ENCODE measurements at places on chromosomes 16 and 17.

DNA sequence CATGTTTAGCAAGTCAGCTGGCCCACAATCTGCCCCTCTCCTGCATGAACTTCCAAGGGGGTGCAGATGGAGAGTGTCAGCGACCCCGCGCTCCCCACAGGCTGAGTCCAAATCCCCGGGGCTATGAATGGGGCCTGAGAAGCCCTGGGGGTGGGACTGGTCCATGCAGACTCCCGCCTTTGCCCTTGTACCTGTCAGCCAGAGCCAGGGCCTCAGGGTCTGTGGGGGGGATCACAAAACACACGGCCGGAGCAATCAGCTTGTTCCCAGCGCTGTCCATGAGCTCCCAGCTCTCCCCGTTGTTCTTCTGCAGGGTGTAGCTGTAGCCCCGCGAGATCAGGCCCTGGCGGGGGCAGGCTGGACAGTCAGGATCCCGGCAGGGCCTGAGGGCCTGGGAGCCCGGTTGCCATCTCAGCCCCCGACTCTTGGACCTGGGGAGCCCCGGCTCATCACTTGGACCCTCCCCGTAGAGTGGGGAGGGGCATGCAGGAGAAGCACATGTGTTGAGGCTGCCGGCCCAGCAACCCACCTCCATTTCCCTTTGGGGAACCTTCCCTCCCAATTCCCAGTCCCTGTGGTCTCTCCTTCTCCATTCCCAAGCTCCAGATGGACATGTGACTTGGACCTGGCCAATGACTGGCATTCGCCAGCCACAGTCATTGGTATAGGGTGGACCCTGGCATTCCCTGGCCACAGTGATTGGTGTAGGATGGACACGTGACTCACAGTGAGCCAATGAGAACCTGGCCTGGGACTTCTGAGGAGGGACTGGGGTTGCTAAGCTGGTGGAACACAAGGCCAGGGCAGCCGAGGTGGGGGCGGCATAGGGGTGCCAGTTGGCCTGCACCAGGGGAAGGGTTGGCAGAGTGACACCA, 42.4 kb downstream of the PPL start:
- no peak for DNase-seq

- DNase-seq, result no peak
Observed at GRCh38 chr16:84732674-84733352, 33.0 kb downstream of the USP10 start.

DNA sequence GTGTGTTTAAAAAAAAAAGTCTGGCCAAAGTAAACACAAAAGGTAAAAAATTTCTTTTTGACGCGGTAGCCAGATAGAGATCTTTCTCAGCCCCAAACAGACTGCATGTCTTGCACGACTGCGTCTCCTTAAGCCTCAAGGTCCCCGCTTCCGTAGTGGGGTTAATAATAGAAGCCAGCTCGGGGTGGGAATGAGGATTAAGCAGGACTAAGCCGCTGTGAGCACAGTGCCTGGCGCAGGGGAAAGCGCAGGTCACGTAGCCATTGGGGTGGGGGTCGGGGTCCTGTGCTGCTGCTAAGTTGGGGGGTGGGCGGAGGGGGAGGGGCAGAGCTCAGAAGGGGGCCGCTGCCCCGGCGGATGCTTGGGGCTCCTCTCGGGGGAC, 521 bp downstream of the GGA2 start:
- no peak for DNase-seq

DNA sequence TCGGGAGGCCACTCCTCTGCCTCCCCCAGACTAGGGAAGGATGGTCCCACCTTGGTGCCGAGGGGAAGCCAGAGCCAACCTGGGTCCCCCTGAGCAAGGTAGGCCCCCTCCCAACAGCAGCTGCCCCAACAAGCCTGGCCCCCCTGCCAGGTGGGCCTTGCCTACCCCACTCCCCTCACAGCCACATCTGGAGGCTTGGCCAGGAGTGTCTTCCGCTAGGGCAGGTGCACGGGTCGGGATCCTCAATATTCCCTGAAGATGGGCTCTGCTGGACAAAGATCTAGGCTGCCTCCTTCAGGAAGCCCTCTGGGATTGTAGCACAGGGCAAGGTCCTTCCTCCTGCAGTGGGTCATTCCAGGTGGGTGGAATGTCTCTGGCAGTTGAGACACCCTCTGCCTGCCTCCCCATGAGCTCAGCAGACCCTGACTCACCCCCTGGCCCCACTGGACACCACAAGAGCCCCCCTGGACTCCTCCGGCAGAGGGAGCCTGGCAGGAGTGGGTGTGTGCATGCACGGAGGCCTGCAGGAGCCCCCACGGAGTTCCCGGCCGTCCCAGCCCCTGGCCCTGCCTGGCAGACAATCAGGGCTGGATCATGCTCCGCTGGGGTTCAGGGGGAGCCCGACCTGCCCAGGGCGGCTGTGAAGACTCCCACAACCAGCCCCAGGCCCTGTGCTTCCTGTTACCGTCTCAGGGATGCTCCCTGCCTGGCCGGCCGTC, 435 bp downstream of the C1QTNF8 start:
- no peak for DNase-seq

- no peak for DNase-seq
Observed at GRCh38 chr16:22685459-22685830, 128.5 kb upstream of the HS3ST2 start.

DNA sequence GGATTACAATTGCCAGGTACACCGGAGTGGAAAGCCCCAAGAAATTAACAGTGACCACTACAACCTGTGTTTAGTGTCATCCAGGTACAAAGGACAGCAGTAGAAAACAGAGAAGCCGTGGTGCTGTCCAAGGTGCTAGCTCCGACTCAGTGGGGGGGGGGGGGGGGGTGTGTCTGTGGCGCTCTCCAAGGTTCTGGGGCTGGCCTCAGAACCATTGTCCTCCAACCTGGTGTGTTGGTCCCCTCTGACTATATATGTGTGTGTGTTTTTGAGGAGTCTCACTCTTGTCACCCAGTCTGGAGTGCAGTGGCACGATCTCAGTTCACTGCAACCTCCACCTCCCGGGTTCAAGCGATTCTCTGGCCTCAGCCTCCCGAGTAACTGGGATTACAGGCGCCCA, 5.8 kb upstream of the ZNF23 start:
- no peak for DNase-seq

GRCh38 chr16:80500961-80501525, 39.8 kb upstream of the DYNLRB2 start:
- no peak for DNase-seq

DNA sequence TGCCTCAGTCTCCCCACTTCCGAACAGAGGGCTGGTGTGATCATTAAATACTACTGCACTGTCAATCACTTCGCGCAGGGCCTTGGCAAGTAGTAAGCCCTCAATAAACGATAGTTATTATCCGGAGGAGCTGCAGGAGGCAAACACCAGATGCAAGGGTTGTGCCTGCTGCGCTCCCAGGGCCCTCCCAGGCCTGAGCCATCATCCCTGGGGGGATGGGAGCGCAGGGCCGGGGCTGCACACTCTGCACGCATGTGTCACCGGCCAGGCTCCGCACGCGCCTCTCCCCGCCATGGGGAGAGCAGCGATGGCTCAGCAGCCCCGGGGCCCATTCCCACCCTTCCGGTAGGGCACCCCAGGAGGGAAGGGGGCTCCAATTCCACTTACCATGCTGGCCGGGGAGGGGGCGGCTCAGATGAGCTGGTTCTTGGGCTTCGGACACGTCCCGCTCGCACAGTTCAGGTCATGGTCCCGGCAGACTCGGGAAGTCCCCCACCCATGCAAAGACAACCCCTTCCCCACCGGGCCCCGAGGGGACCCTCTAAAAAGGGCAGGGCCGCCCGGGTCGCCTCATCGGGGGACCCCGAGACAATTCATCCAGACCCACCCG, 681 bp downstream of the XPO6 start:
- peak; percentile 13 for DNase-seq

DNA sequence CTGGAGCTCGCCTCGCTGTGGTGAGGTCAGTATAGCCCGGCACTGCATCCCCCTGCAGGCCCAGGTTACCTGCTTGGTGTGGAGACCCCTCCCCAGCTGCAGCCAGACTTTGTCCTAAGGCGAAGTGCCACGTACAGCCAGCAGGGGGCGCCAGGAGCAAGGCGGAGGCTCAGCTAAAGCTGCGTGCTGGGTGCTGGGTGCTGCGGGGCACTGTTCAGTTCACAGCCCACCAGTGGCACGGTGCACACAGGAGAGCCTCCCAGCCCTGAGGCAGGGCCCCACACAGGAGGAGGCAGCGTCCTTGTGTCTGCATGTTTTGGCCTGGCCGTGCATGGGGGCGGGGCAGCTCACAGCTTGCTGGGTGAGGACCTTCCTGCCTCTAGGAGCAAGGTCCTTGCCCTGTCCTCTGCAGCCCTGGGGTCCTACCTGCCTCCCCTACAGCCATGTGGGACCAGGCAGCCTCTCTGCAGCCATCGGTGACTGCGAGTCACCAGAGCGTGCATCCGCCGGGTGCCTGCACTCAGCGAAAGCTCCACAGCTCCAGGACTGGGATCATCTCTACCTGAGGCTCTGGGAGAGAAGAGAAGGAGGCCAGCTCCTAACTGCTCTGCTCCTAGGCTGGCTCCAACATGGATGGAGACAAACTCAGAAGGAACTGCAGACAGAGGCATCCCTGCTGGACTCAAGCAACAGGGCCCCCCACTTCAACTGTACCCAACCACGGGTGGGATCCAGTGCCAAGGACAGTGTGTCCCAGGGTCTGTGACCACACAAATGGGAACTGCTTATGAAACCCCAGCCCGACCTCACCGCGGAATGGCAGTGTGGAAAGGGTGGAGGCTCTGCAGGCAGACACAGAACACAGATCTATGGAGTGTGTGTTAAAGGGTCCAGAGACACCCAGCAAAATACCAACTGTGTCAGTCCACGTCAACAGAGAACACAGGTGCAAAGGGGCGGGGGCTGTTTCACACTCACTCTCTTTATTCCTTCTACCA, 19.0 kb downstream of the SLC7A5 start:
- DNase-seq, result peak; percentile 22

- no peak for DNase-seq
Observed at GRCh38 chr17:62965174-62965685, 805 bp upstream of the TANC2 start.

DNA sequence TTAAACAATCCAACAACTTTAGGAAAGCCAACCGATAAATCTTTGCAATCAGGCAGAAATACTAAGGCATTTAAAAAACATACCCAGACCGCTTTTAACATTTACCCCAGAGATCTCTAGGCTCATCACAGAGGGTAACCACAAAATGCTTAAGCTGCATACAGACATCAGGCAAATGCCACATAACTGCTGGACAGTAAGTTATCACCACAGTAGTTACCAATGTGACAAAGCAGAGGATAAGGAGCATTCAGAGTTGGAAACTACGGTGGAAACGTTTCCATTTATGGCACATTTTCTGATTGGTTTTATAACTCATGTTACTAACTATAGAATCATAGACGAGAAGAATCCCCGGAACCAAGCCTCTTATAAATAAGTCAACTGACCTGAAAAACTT, 77.5 kb downstream of the KANSL1 start:
- no peak for DNase-seq

DNA sequence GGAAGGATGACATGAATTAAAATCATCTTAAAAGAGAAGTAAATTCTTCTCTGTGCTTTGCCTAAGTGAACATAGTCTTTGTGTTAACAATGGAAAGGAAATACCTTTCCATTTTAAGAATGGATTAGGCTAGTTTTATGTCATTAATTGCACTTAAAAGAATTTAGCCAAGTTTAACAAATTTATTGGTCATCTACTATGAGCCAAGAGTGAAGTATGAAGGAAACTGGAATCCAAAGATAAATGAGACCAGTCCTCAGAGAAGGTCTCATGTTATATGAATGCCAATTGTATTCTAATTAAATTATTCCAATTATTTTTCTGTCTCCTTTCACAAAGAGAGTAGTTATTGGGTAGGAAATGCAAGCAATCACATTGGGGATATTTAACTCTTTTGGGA, 741.3 kb upstream of the SOX9 start:
- no peak for DNase-seq

- no peak for DNase-seq
Observed at GRCh38 chr17:41403404-41404023, 6.1 kb upstream of the KRT31 start.

GRCh38 chr17:82087961-82088837, 9.8 kb downstream of the FASN start:
- no peak for DNase-seq

- no peak for DNase-seq
Observed at GRCh38 chr16:15735610-15736009, 85.6 kb downstream of the NDE1 start.

DNA sequence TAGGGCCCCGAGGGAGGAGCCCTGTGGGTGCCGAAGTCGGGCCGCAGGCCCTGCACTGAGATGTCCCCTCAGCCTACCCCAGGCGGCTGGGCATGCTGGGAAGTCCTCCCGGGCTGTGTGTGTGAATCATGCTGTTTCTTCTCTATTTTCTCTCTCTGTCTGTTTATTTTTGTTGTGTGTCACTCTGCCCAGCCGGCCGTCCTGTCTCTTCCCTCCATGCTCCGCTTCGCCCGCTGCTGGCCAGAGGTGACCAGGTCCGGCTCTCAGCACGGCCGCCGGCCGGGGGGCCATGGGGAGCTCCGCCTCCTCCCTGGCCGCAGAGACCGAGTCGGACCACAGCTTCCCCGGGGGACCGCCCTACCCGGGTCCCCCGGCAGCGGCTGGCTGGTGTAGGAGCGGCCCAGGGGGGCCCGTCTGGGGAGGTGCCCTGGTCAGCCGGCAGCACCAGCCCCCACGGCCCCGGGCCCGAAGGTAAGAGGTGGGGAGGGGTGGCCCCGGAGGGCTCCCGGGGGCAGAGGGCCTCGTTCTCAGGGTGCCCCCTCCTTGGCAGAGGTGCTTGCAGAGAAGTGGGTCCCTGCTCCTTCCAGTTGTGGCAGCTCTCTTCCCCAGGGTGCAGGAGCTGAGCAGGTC, 12.5 kb downstream of the CAPN15 start:
- no peak for DNase-seq

DNA sequence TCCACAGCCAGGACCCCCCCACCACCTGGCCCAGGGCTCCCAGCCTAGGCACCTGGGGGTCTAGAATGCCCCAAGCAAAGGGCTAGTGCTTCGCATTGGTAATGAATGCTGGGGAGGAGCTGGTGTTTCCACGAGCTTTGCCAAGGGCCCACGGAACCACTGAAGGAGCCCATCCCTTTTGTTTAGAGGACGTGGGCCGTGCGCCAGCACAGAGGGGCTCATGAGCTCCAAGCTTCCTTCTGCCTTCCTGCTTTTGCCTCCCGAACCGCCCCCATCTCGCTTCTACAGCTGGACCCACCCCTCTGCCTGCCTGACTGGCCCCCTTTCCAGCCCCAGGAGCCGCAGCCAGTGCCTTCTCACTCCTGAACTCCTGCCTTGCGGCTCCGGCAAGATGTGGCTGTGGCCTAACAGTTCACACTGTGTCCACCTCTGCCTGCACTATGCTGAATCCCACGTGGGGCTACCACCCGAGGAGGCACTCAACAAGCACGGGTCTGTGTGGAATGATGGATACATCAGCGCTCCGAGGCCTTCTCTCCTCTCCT, 31.8 kb upstream of the RASD1 start:
- DNase-seq, result no peak

Data from NCI-H1930 (cell line).